ENCODE measurements at places on chromosomes 12 and 14.

- no peak for DNase-seq
Observed at GRCh38 chr12:68263366-68263765, 10.0 kb upstream of the IL22 start.

DNA sequence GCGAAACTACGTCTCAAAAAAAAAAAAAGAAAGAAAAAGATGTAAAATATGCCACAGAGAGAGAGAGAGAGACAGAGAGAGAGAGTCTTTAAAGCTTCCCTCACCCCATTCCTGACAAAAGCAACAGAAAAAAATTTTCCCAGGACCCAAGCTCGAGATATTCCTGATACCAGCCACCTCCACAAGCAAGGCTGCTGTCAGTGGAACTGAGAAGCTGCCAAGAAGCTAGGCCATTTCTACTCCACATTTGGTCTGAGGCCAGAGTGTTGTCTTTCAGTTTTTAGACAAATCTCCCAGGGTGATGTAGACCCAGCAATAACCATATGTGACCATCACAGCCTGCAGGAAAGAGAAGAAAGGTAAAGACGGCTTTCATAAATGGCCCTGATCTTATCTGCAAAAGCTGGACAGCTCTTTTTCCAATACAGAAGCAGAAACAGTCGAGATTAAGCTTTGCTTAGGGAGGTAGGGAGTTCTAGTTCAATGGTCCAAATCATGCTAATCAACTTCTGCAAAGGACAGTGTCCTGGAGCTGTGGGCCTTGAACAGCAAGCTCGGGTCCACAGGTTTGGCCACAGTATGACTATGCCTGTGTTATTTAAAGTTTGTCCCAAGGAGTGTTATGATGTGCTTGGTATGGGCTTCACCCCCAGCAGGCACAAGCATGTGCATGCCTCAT lies 130.3 kb upstream of the NUDT4 start:
- DNase-seq = no peak

DNA sequence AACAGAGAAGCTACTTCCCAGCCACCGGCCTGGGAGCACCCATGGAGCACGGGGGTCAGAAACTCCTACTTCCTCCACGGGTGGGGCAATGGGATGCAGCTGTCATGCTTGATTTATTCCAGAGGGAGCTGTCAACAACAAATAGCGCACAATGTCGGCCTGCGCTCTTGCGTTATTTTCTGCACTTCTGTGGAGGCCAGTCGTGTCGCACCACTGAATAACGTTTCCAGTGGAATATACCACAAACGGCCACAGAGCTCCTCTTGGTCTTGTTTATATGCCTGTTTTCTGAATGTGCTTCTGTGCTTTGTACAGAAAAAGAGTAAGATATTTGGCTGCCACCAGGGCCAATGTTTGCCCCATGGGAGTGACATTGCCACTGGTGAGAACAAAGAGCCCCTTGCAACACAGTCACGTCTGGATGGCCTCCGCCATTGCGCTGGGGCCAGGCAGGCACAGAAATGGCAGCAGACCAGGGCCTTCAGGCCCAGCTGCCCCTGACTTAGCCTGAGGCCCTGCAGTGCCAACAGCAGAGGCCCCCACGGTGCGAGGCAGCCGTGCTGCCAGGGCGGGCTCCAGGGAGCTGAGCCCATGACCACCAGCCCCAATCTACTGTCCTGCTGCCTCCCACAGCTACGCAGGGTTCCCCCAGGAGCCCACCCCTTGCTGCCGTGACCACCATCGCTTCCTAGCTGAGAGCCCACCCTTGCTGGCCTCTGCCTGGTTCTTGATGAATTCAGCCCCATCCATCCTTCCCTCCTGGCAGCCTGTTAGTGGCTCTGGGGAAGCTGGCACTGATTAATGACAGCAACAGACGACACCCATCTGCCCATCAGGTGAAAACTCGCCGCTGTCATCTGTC lies 28.9 kb upstream of the TMEM179 start:
- no peak for DNase-seq

- DNase-seq = no peak
Observed at GRCh38 chr12:94714378-94715114, 64.2 kb upstream of the TMCC3 start.

DNA sequence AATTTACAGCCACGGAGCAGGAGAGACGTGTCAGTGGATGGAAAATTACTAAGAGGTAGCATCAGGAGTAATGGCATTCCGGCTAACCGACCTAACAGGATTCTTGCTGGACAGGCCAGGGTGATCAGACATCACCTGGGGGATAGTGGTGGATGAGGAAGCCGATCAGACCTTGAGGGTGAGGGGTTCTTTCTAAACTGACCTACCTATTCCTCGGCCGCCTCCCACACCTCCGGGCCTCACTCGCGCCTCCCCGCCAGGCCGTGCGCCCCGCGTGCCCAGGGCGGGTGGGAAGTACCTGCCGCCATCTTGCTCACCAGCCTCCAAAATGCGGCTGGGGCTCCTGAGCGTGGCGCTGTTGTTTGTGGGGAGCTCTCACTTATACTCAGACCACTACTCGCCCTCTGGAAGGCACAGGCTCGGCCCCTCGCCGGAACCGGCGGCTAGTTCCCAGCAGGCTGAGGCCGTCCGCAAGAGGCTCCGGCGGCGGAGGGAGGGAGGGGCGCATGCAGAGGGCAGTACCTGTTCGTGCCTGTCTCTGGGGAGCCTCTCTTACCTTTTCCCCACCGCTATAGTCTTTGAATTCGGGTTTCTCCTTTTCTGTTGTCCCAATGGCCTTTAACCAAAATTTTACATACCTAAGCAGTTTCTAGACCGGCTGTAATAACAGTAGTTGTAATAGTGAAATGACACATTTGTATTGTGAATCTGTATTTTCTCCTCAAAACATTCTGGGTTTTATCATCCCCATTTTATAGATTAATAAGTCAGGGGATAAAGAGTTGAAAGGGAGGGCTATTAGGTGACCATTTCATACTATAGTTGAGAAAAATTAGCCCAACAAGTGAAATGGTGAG lies at the start of gene TMPRSS12:
Gene TMPRSS12 (plus strand): TSS at position 290 of the 857 bp plus-strand sequence. CDS start 39 bp downstream, at position 329.
- no peak for DNase-seq

- DNase-seq = no peak
Observed at GRCh38 chr12:4283512-4284255, 10.1 kb downstream of the CCND2 start.

DNA sequence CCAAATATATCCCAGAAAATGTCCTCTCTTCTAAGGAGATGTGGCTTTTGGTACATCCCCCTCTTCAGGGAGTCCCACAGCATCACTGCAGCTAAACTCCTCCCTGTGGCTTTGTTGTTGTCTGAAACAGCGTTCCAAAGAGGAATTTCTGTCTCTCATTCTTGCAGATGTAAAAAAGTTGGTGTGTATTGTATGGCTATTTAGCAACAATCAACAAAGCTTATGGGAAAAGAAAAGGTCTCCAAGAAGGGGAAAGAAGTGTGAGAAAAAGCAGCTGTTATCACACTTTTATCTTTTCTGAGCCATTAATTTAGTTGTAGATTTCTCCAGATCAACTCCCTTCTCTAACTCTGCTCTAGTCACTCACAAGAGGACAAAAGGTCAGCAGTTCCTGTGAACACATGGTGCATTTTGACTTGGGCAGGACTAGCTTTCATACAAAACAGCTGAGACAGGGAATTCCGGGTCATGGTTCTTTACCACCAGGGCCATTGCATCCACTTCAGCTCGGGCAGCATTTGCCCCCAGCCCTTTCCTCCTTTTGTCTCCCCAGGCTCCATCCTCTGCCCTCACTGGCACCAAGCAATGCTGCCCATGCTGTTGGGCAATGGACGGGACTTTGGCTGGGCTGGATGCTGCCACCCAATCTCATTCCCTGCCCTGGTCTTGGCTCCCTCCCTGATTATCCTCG lies 184.7 kb downstream of the TMX1 start:
- no peak for DNase-seq

All from activated CD4-positive, alpha-beta T cell treated with anti-CD3 and anti-CD28 coated beads, Interleukin-2, amount 10 ng/mL, durations not matched to agents 7 days and 5 days (primary cell).